ENCODE measurements at places on chromosomes 12 and 14.

DNA sequence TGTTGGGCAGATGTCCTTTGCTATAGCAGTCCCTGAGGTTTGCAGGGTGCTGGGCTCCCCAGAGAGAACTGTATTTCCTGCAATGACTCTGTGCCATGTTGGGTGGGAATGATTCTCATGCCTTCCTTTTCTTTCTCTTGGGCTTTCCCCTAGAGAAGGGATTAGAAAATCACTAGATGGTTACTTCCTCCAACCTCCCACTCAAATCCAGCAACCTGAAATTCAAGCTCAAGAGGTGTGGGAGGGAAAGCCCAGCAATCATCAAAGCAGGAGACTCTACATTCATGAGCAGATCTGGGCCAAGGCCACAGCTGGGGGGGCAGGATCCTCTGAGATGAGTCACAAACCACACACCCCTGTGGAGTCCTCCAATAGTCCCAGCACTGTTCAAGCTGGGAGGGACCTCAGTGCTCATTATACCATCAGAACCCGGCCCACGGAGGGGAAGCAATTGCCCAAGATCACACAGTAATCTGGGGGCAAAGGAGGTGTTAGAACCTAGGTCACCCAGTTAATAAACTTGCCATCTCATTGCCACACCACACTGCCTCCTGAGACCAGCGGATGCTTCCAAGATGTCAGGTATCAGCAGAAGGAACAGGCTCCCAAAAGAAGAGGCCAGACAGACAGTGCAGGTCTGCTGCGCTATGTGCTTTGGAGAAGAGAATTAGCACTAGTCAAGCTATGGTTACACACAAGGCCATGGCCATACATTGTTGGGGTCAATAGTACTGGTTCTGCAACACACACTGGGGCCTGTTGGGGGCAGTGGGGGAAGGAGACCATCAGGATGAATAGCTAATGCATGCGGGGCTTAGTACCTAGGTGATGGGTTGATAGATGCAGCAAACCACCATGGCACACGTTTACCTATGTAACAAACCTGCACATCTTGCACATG lies 65.7 kb downstream of the TTC9 start:
- no peak for DNase-seq

DNA sequence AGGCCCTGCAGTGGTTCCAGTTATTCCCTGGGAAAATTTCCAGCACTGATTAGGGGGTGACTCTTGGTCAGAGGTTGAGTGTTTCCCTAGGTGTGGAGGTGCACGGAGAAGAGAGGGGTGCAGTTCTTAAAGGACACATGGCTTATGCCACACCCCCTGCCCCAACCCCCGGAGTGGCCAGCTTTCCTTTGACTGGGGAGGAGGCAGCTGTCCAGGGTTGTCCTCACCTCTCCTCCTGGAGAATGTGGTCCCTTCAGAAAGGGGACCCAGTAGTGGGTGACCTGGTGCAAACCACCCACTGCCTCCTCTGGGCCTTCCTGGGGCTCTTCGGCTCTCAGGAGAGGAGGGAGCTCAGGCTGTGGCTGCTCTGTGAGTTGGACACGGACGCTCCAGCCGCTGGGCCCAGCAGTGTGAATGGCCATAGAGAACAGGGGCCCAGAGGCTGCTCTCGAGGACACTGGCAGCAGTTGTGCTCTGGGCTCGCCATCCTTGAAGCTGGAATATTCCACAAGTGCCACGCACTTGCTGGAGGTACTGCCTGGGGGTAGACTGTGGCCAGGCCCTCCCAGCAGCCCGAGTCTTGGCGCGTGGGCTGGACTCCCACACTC lies 13.6 kb downstream of the PACS2 start:
- peak; percentile 17 for DNase-seq

DNA sequence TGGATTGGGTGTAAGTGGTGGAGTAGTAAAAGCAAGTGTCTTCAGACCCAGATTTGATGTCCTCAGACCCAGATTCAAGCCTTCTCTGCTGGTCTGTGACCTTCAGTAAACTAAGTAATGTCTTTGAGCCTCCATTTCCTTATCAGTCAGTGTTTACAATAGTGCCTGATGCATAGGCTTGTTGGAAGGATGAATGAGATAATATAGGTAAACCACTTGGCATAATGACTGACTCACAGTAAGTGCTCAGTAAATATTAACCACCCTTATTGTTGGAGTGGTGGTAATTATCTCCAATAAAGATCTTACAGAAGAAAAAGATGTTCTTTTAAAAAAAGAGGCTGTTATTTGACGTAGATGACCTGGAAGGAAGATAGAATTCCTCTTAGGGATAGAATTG lies 86.2 kb downstream of the IGF1 start:
- no peak for DNase-seq

- peak; percentile 46 for DNase-seq
Measured at GRCh38 chr12:12182703-12183365, 84.0 kb downstream of the LRP6 start.

DNA sequence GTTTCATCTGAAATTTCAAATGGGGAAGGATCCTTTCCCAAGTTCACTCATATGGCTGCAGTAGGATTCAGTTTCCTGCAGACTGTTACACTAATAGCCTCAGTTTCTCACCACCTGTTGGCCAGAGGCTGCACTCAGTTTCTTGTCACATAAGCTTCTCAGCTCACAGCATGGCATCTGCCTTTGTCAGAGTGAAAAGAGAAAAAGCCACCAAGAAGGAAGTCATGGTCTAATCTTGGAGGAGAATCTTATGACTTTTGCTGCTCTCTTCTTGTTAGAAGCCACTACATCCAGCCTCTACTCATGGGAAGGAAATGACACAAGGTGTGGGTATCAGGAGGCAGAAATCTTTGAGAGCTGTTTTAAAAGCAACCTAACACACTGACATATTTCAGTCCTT lies 39.4 kb upstream of the BTG1 start:
- DNase-seq: peak; percentile 22

- DNase-seq: peak; percentile 64
Measured at GRCh38 chr14:99671235-99672224, 12.6 kb upstream of the CYP46A1 start.

GRCh38 chr12:52910248-52910883 lies 5.5 kb upstream of the KRT8 start:
- DNase-seq: no peak

DNA sequence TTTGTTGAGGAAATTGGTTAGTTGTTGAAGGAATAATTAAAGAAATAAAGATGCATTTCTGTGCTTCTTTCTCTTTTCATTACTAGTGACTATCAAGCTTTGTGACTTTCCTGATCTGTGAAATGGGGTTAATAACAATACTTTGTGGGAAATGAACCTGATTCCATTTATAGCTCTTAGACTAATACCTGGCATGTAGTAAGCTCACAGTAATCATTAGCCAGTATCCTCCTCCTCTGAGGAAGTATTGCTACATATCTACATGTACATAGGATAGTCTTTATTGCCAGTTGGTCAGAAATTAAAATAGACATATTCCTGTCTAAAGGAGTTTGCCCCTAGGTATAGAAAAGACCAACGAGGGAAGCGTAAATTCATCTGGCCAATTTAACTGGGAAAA lies 1.8 kb upstream of the CCDC198 start:
- no peak for DNase-seq

GRCh38 chr14:96663491-96664067 lies 133.6 kb upstream of the VRK1 start:
- no peak for DNase-seq

- DNase-seq: no peak
Measured at GRCh38 chr14:23660290-23661226, 24.4 kb downstream of the DHRS2 start.

- DNase-seq: no peak
Measured at GRCh38 chr14:24397639-24398292, 1.0 kb upstream of the NYNRIN start.

- no peak for DNase-seq
Measured at GRCh38 chr14:60628892-60629291, 20.4 kb downstream of the SIX1 start.

GRCh38 chr14:102838501-102838900 lies 61.3 kb downstream of the TRAF3 start:
- no peak for DNase-seq

DNA sequence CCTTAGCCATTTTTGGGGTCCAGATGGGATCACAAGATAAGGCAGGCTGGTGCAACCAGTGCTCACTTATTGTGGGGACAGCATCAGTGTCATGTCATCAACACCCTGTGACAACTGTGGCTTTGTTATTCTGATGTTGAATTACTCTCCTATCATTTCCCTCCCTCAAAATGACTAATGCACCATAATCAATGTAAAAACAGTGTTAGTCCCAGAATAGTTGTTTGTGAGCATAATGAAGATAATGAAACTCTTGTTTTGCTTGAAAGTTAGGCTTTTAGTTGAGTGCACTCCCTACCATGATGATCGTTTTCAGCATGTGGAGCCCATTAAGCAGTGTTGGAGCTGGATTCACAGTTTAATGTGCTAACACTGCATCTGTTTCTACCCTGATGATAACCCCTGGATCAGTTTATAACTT lies 151.4 kb downstream of the TMTC2 start:
- peak; percentile 80 for DNase-seq

- peak; percentile 57 for DNase-seq
Measured at GRCh38 chr12:52903285-52903854, 1.5 kb downstream of the KRT8 start.

GRCh38 chr12:3303410-3304136 lies 187.4 kb upstream of the PRMT8 start:
- DNase-seq: no peak

GRCh38 chr12:58528271-58528670 lies 392.0 kb downstream of the LRIG3 start:
- DNase-seq: no peak

- no peak for DNase-seq
Measured at GRCh38 chr12:7352661-7353060, 48.8 kb downstream of the ACSM4 start.

GRCh38 chr14:100679707-100680438 lies 46.8 kb upstream of the DLK1 start:
- DNase-seq: no peak

- DNase-seq: peak; percentile 80
Measured at GRCh38 chr12:53251477-53252348, 16.4 kb upstream of the ESPL1 start.

DNA sequence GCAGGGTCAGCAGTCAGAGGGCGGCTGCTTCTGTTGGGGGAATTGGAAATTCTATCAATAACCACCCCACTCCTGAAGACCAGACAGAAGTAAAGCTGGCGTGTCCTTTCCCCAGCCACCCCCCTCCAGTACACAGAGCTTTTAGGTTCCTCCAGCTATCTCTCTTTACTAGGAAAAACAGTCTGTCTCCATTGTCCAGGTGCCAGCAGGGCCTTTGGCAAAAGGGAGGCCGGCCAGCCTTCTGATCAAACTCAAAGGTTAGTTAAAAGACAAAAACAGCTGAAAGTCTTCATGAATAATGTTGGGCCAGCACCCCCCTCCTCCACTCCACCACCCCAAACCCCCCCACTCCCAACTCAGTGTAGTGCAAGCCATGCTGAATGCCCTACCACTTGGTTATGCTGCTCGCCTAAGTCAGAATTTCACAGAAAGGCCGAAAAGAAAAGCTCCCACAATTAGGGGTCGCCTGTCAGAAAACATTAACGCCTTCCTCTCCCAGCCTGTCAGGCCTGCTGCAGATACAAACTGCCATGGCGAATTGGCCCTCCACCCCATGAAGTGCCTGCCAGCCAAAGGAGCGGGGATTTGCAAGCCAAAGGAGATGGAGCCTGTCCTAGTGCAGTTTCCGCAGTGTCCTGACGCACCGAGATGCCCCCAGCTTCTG lies 8.9 kb downstream of the ASCL1 start:
- peak; percentile 11 for DNase-seq

- no peak for DNase-seq
Measured at GRCh38 chr12:97764700-97765099, 302.1 kb downstream of the RMST start.

DNA sequence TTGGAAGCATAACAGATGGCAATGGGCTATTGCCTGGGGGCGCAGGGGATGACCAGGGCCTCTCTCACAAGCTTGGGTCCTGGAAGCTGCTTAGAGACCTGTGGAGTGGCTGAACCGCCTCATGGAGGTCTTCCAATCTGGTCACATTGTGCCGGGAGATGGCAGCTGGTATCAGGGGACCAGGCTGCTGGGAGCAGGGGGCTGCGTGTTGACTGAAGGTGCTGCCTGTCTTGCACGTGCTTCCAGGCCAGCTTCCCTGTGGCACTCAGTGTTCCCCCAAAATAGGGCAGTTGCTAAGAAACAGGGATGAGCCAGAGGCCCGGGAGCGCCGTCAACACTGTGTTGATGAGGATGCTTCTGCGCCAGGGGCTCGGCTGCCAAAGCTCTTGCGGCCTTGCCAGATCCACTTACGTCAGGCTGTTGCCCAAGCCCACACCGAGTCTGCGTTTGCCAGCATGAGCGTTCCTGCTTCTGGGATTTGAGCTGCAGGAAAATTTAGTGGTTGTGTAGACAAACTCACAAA lies 39.8 kb downstream of the ELK3 start:
- peak; percentile 90 for DNase-seq

GRCh38 chr14:37116933-37117849 lies 55.2 kb downstream of the SLC25A21 start:
- no peak for DNase-seq

- DNase-seq: no peak
Measured at GRCh38 chr14:76951166-76951565, 77.3 kb downstream of the IRF2BPL start.

DNA sequence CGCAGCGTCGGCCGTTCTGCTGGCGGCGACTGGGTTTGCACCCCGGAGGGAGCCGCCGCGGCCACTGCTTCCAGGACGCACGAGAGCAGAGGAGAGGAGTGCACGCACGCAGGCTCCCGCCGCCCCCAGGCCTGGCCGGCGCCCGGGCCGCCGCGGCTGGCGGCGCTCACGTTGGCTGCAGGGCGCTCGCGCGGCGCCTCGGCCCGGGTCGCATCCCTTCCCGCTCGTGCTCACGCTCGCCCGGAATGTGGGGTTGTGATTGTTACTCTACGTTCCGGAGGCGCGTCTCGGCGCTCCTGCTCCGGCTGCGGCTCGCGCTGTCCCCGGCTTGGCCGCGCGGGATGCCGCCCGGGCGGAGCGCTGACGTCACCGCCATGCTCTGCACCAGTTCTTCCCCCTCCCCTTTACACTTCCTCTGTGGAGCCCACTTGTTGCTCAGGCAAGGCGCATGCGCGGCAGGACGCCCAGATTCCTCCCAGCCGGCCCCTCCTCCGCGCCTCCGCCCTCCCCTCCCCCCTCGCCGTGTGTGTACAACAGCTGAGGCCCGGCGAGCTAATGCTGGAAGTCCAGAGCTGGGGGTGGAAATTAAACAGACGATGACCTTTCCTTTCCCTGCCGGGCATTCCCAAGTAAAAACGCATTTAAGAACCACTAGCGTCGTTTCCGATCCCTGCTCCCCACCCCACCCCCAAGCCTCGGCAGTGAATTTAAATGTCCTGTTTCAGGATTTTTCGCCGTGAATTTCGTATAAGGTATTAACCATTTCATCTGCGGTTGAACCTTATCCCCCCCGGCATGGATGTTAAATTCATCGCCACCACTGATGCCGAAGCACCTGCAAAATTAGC lies at the start of gene IRF2BPL:
Gene IRF2BPL, minus strand, starts transcription at position 325 of the 848 bp plus-strand sequence. CDS start 916 bp downstream, outside the sequence.
- DNase-seq: peak; percentile 98

- DNase-seq: no peak
Measured at GRCh38 chr14:63155511-63156185, 48.6 kb upstream of the RHOJ start.

- no peak for DNase-seq
Measured at GRCh38 chr12:124779161-124780141, 84.2 kb downstream of the SCARB1 start.

GRCh38 chr14:102604183-102604582 lies 11.7 kb downstream of the RCOR1 start:
- no peak for DNase-seq

Data from midbrain (tissue), 1 donor.